ENCODE measurements at places on chromosomes 4 and X. TPM values are rescaled to one million over a fixed set of nuclear protein-coding genes. Genes with fewer than 3 reads are reported as not detected.

MOSPD2 gene
- 18.7 TPM for total RNA-seq

CLGN gene
- not detected for total RNA-seq

GRCh38 chrX:2251211-2251610 is 249.6 kb downstream of the DHRSX start:
- DNase-seq, result no peak

- DNase-seq, result no peak
These were observed 202.8 kb downstream of the SHROOM3 start for GRCh38 chr4:76637712-76638361.

STOX2 gene
- 9.2 TPM for total RNA-seq

- no peak for DNase-seq
These were observed 156.1 kb downstream of the STPG2 start for GRCh38 chr4:97987019-97987648.

GRCh38 chr4:48297256-48297846 is 27.7 kb upstream of the TEC start:
- DNase-seq, result no peak

ITGB1BP2 gene
- total RNA-seq, result 2.9 TPM

GYPE gene
- not detected for total RNA-seq

GRCh38 chrX:47228550-47229270 is 4.1 kb upstream of the USP11 start:
- DNase-seq, result no peak

GRCh38 chr4:174244441-174244840 is 39.0 kb downstream of the FBXO8 start:
- DNase-seq, result no peak

DNA sequence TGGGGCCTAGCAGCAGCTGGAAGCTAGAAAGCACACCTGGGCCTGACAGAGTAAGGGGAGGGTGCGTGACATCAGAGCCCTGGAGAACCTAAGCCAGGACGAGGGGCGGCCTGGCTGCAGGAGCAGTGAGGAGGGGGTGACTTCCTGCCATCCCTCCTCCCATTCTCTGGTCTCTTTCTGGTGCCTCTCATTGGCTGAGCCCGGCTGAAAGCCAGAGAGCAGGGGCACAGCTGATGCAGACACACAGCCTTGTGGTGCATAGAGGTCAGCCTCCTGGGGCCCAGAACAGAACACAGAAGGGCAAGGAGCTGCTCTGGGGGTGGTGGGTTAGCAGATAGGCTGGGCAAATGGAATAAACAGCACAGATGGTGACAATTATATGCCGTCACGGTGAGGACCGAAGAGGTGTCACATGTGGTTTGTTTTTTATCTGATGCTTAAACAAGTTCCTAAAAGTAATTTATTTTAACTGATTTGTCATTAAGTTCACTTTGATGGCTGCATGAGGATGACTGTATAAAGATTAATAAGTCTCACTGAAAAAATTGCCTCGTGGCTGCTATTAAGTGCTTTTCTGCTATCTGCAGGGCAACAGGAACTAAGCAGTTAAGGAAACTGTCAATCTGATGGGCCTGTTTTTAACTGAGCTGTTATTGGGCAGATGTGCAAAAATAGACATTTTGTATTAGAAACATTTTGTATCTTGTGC is 102.0 kb downstream of the FNIP2 start:
- no peak for DNase-seq

DNA sequence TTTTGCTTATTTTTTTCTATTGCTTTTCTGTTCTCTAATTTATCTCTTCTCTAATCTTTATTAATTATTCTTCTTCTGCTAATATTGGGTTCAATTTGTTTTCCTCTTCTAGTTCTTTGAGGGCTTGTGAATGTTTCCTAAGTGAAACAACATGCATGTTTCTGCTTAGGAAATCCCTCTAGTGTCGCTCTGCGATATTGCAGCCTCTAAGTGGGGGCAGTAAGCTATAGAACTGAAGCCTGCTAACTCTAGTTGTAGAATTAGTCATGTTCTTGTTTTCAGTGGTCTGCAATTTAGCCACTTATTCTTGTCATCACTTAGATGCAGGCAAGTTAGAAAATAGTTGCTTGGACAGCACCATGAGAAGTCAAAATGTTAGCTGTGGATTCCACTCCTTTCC is 222.6 kb downstream of the SPIN4 start:
- no peak for DNase-seq

DNA sequence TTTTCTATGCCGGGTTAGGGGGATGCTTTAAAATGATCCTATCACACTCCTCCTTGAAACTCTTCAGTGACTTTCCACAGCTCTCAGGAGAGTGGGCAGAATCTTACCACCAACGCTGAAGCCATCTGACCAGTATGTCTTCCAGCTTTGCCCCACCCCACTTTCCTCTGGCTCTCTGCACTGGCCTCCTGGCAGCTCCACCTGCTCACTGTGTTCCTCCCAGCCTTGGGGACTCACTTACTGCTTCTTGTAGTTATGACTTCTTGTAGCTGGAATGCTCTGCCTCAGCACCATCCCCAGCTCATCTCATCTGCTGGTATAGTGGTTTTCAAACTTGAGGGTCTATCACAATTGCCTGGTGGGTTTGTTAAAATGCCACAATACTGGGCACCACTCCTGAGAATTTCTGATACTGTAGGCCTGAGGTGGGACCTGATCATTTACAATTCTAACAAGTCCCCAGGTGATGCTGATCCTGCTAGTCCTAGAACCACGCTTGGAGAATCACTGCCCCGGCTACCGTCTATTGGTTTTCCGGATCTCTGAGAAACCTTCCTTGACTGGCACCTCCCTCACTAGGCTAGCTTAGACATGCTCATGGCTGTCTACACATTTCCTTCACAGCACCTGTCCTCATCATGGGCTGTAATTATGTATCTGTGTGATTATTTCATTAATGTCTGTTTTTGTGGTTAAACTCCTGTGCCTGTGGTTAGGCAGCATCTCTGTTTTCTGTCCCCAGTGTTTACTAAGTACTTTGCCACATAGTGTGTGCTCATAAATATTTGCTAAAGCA is 152.2 kb downstream of the MGST2 start:
- no peak for DNase-seq

- DNase-seq, result no peak
These were observed 157.8 kb upstream of the AADAT start for GRCh38 chr4:170247596-170247995.

DNA sequence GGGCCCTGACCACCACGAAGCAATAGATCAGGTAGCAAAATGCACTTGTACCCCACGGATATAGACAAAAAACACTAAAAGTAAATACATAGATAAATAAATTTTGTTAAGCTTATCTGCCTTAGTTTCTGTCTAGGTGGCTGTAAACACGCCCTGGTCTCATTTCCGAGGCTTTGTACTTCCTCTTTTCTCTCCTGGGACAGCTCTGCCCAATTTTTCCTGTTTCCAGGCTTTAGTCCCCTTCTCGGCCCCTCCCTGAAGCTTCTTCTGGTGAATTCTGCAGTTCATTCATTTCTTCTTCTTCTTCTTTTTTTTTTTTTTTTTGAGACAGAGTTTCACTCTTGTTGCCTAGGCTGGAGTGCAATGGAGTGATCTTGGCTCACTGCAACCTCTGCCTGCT is 73.4 kb upstream of the STOX2 start:
- DNase-seq, result no peak

DNA sequence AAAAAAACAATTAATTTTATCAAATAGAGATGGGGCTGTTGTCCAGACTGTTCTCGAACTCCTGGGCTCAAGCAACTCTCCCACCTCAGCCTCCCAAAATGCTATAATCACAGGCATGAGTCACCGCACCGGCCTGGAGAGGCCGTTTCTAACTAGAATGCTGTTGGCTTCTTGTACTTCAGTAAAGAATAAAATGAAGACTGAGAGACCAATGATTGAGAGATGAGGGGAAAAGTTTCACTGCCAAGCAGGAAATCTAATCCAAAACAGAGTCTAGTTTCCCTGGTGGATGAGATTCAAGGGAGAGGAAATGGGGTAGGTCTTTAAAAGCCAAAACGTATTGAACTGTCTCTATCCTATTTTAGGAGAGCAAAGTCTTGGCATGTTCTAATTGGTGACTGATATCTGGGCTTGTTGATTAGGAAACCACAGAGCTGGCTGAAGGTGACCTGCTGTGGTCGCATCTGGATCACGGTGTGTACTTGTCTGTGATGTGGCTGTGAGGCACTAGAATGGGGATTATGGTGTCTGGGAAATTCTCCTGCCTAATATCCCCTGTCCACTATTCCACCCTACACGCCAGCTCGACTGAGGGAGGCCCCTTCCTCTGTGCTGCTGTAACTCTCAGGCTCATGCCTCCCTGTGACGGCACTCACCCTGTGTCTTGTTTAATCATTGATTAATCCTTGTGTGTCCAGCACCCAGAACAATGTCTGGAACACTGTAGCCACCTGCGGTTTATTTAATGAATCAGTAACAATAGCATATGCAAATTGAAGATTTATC is 15.0 kb upstream of the TRIM2 start:
- no peak for DNase-seq

- DNase-seq, result no peak
These were observed 227.3 kb downstream of the KDR start for GRCh38 chr4:54898056-54898562.

GRCh38 chr4:9925750-9926439 is 95.4 kb downstream of the SLC2A9 start:
- DNase-seq, result no peak

GRCh38 chr4:180100433-180101344 is 2142.5 kb upstream of the TENM3 start:
- no peak for DNase-seq

DNA sequence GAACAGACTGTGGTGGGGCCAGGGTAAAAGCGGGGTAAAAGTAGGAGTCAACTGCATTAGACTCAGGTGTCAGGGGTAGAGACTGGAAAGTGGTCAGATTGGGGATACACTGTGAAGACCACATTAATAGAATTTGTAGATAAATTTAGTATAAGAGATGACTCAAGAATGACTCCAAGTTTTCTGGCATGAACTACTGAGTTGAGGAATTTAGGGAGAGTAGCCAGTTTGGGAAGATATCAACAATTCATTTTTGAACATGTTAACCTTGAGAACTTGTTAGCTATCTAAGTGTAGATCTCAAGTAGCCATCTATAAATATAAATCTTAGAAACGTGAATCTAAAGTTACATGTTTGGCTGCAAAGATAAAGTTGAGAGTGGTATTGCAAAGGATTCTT is 206.9 kb upstream of the HCCS start:
- no peak for DNase-seq

SLC49A3 gene
- 11.3 TPM for total RNA-seq

TMPRSS11B gene
- not detected for total RNA-seq

GRCh38 chr4:48093991-48094416 is 40.0 kb downstream of the TXK start:
- peak; percentile 68 for DNase-seq

DNA sequence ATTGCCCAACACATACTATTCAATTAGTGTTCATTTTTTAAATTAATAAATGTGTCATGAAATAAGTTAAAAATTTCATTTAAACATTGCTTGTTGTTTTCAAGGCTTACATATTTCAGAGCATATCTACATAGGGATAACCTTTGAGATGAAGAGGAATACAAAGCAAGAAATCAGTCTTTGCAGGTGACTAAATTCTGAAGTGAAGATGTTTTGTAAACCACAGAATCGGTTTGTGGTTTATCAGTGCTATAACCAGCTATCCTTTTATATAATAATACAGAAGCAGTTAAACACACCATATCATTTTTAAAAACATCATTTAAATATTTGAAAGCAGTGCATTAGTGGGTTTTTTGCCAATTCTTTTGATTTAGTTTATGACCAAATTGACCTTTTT is 26.9 kb downstream of the FAM241A start:
- DNase-seq, result no peak
